ENCODE measurements at places on chromosomes 6 and 20.

- DNase-seq = no peak
Measured at GRCh38 chr6:133499662-133500061, 258.5 kb downstream of the EYA4 start.

GRCh38 chr6:136897071-136897470, 25.0 kb upstream of the SLC35D3 start:
- no peak for DNase-seq

DNA sequence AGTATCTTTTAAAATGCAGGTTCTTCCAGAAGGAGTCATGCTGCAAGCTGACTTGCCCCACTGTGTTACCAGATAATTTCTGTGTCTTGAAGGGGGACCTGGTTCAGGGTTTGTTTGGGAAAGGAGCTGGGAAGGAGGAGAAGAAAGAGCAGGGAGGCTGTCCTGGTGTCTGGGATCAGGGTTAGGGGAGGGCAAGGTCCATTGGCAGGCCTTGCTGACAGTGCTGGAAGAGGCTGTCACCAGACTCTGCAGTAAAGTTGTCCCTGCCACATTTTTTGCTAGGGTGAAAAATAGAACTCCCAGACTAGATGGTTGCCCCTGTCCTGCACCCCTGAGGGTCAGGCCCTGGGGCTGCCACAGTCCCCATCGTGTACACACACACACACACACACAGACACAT, 14.9 kb downstream of the GLP1R start:
- no peak for DNase-seq

GRCh38 chr6:44049163-44049988, 77.9 kb downstream of the MRPL14 start:
- DNase-seq = no peak

DNA sequence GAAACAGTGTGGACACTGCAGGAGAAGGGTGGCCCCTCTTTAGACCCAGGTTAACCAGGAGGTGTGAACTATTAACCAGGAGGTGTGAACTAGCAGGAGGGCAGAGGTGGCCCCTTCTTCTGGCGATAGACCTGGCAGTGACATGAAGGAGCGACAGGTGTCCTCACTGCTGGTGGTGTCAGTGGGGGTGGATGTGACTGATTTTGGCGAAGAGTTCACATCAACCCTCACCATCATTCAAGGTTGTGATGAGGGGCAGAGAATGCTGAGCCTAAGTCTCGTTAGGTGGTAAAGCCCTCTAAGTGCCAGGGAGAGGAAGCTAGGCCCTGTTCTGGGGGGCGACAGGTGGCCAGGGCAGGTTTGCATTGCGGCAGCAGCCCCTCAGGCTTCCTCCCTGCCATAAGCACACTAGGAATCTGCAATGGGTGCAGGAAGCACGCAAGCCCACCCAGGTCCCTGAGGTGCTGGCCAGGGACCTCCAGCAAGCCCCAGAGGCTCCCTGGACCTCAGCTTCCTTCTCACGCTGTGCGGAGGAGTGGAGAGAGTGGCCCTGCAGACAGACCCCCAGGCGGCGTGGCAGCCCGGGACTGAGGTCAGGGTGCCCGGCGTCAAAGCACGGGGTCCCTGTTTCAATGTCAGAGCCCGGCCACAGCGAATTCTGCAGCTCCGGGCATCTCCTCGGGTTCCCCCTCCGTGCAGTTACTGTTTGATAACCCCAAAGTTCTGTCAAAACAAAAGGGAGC, 13.7 kb downstream of the NPEPL1 start:
- DNase-seq = no peak

DNA sequence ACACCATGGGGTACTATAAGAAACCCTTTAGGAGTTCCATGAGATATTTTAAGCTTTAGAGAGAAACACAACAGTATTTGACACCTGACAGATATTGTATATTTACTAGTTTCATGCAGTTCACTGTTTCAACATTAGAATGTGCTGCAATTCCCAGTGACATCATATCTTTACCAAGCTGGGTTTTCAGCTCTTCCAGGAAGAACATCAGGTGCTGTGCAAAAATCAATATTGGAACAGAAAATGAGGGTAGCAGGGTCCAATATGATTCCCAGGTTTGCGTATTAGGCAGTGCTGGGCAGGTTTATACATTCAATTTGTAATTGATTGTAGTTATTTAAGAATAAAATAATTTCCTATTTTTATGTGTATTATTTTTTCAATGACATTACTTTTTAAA, 500.0 kb upstream of the EPHA7 start:
- DNase-seq = no peak

DNA sequence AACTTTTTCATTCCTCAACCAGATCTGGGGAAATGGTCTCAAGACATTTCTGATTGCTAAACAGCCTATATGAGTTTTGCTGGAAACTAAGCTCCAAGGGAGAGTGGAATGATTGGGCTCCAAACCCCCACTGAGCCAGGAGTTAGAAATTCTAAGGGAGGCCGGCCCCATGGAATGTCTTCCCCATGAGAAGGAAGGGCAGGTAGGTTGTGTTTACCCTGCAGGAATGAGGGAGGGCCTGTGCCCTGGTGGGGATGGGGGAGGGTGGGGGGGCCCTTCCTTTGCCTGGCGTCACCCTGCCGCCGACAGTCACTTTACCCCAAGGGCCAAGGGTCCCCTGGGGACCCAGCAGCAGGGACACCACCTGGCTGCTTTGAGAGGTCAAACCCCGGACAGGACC, 298.9 kb downstream of the TFAP2C start:
- no peak for DNase-seq

Data from left lung (tissue), 14 donors.